ENCODE measurements at places on chromosomes 2 and 18.

GRCh38 chr2:147739508-147739907 lies 105.3 kb upstream of the ACVR2A start:
- DNase-seq = no peak

DNA sequence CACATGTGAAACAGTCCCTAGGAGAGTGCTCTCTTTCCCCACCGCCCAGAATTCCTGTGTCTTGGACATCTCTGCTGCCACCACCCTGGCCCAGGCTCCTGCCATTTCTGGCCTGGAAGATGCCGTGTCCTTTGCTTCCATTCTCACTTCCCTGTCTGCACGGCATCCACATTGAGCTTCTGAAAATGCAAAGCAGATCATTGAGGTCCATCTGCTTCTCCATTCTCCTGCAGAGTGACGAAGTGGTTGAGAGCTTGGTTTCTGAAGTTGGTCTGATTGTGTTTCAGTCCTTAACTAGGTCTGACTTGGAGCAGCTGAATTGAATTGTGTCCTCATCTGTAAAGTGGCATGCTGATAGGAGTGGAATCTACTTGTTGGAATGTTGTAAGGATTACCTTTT lies 98.7 kb upstream of the MGAT5 start:
- no peak for DNase-seq

DNA sequence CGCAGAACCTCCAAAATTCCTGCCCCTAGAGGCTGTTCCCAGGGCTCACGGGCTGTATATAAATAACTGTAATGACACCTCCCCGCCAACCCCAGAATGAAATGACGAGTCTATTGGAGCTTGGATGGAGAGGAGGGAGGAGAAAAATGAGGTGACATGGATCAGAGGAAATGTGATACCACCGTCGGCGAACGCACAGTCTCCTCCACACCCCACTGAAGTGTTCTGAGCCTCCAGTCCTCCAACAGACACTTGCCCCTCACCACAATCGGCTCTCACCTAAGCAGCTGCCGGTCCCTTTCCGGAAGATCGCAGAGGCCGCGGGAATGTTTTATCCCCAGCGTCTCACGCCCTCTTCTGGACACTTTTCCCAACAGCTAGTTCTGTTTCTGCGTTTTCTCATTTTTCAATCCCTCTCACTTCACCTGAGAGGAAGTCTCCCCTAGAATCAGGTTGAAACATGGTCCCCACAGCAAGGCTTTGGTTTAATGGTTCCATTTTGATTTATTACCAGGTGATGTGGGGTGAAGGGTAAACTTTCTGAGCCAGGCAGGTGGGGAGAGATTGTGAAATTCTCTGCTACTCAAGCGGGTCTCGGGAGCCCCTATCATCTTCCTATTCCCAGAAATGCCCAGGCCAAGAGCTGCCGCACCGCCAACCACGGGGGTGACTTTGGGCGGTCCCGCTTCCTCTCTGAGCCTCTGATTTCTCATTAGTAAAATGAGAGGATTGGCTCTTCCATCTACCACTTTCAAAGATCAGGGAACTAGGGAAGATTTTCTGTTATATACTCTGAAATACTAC lies 9.1 kb upstream of the MYO5B start:
- DNase-seq = no peak

- DNase-seq = no peak
These were observed 13.1 kb upstream of the TMEM185B start for GRCh38 chr2:120236316-120236715.

DNA sequence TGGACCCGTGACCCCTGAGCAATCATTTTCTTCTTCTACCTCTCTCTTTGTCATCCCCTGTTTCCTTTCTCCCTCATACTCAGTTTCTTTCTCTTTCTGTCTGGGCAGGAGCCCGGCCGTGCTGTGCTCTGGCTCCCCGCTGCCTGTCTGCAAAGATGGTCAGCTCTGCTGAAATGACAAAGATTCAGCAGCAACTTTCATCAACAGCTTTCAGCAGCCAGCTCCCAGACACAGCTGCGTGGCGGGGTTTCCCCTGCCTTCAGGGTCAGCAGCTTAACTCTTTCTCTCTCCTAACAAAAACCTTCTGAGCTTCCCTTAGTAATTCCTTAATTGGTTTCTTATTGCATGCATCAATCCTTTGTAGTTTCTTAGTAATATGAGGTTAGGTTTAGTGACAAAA lies 1234.4 kb downstream of the CNTNAP5 start:
- no peak for DNase-seq

GRCh38 chr2:95024371-95024770 lies 1.1 kb upstream of the MAL start:
- no peak for DNase-seq

DNA sequence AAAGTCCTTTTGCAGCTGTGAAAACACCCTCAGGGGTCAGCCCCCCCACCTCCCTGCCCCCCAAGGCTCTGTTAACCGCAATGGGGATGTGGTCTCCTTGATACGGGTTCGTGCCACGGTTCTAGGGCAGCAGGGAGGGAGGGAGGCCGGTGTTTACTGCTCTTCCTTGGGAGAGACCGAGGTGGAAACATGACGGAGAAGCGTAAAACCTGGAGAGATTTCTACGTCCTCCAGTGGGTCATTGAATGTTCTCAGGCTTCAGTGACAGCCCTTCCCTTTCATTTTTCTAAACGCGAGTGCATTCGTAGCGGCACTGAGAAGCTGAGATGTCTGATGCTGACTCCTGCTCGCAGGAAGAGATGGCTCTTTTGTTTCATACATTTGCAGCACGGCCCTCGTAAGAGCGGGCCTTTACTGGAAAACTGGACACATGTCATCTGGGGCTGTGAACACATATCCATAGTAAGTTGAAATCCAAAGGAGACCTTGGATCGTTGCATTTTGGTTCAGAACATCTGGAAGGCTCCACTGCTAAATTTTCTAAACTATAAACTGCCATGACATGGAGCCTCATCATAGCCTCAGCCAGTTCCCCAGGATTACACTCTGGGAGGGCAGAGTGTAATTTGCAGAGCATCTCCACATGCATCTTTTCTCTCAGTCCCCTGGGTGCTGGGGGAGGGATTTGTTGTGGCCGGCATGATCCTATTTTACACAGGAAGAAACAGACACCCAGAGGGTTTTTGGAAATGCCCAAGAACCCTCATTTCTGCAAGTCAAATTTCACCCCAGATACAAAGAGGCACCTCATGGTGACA lies 40.6 kb upstream of the HDAC4 start:
- no peak for DNase-seq

- DNase-seq = no peak
These were observed 94.8 kb downstream of the FTCDNL1 start for GRCh38 chr2:199756211-199756610.

- peak; percentile 7 for DNase-seq
These were observed 242.2 kb downstream of the ZNF516 start for GRCh38 chr18:76252880-76253279.

DNA sequence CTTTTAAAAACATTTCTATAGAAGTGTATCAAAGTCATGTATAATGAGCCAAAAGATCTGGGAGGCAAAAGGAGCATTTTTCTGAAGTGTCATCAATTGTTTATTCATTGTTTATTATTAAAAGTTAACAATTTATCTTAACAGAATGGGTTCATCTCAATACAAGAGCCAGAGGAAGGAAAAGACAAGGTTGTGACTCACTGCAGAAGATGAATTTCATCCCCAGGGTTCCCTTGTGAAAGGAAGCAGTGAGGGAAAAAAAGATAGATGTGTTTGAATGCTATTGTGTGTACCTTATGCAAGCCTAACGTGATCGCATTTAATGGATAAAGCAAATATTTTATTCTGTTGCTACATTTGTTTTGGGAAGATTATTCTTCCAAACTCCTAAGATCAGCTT lies 286.3 kb downstream of the PIEZO2 start:
- no peak for DNase-seq

GRCh38 chr2:86621280-86621943 lies 2.3 kb downstream of the RNF103 start:
- no peak for DNase-seq

DNA sequence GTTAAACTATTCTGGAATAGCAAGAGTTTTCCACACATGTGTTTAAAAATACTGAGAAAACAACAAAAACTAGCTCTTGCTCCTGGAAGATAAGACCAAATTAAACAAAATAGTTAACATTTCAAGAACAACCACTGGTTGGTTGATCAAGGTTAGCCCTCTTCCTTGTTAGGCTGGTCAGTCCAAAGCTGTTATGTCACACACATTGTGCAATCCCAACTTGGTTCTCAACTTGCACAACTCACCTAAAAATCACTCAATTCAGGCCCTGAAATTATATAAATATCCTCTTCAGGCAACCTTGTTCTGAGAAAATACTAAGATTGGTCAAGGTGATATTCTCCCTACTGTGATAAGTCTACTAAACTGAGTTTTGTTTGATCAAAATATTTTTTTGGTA lies 169.7 kb upstream of the LRP1B start:
- no peak for DNase-seq

GRCh38 chr2:156452971-156453370 lies 16.8 kb downstream of the GPD2 start:
- DNase-seq = no peak

DNA sequence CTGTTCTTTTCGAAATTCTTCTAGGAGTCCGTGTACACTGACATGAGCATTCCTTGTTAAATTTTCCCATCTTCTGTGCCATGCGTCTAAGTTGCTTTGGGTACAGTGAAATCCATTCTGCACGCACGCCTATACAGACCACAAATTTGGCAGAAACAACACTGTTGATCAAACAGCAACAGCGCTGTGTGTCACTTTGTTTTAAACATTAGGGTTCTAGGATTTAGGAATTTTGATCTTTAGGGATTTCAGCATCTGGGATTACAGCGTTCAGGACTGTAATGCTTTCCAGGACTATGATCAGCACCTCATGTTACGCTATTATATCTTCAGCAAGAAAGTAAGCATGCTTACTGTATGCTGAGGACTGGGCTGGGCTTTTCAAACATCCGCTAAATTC lies 47.1 kb upstream of the FHL2 start:
- no peak for DNase-seq

DNA sequence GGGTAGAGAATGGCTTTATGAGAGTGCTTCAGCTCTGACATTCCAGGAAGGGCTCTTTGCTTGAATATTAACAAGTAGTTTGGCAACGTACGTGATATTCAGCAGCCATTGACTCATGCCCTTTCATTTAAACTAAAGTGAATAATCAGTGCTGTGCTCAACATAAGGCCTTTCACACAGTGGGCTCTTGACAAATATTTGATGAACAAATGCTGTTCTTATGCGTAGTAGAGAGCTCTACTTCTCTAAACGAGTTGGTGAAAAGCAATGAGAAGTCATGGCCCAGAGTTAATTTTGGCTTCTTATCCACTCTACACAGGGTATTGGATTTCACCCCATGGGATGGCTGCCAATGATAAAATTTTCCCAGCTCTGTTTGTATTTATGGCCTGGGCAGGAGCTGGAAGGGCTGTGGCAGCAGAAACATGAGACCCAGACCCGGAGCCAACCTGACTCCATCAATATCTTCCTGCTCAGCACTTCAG lies 338.9 kb downstream of the CCDC85A start:
- DNase-seq = no peak

DNA sequence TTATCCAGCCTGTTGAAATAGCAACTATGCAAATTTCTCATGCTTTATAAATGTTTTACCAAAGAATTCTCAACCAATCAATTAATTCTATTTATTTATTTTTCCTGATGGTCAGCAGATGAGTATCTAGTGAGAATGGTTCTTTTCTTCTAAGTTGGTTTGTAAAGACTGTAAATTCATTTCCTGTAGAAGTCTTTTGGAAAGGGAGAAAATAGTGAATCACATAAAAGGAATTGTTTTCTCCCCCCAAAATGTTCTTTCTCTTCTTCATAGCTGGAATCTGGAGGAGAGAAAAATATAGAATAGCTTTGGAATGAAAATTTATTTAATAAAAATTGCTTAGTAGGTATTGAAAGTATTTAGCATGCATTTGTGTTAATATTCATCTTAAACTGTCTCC lies 836.1 kb upstream of the ZEB2 start:
- DNase-seq = no peak

DNA sequence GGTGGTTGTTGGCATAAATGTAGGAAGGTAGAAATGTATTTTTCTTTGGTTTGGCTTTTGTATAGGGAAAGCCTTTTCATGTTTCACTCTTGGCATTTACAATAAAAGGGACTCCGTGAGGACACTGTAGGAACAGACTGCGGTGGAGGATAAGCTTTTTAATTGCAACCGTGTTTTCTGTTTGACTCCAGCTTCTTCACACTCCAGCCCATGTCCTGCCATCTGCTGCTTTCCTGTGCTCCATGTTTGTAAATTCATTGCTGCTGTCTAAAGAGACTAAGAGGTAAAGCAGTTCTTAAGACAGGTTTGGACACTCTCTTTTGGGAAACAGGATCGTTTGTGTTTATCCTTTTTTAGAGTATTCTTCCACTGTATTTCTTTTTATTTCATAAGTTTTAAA lies 33.3 kb downstream of the WDR75 start:
- DNase-seq = no peak

- no peak for DNase-seq
These were observed 10.0 kb upstream of the VPS54 start for GRCh38 chr2:64029116-64029665.

GRCh38 chr2:115161081-115161770 lies 718.8 kb downstream of the DPP10 start:
- DNase-seq = no peak

DNA sequence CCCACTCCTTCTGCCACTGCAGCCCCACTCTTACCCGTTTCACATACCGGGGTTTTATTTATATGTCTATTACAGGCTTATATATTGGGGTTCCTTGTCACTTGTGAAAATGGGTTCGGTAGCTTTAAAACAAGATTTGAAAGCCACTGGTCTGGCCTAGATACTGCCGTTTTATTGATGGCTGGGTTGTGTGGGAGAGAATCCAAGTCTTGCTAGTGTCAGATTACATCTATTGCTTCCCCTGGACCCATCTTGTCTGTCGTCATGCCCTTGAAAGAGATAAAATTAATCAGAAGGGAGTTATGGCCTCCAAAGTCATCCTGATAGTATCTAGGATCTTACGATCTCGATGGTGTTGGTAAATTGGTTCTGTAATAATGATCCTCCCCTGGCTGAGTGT lies 79.4 kb downstream of the EIPR1 start:
- DNase-seq = no peak

GRCh38 chr2:45343251-45344017 lies 267.6 kb downstream of the SRBD1 start:
- DNase-seq = no peak

GRCh38 chr2:64681479-64681967 lies 27.8 kb upstream of the SERTAD2 start:
- no peak for DNase-seq

- no peak for DNase-seq
These were observed 615 bp downstream of the ADNP2 start for GRCh38 chr18:80109676-80110078.
